ENCODE measurements at places on chromosomes 16 and 17. TPM values are rescaled to one million over a fixed set of nuclear protein-coding genes. Genes with fewer than 3 reads are reported as not detected.

The TCAP gene
- 1.1 TPM for total RNA-seq

The DNAI2 gene
- 0.25 TPM for total RNA-seq

The KRT28 gene
- total RNA-seq = not detected

The KRTAP17-1 gene
- total RNA-seq = not detected

The SEC14L5 gene
- not detected for total RNA-seq

The CA7 gene
- not detected for total RNA-seq

The MYO15A gene
- total RNA-seq = 0.31 TPM

The SLC5A11 gene
- not detected for total RNA-seq

The TNP2 gene
- total RNA-seq = not detected

The GRAP gene
- total RNA-seq = 8.1 TPM

The SLC47A1 gene
- 0.30 TPM for total RNA-seq

The MYO1D gene
- 6.7 TPM for total RNA-seq

The ITGAD gene
- total RNA-seq = not detected

The TIGD7 gene
- total RNA-seq = 3.8 TPM

The ITGAL gene
- total RNA-seq = 83.8 TPM

The PRCD gene
- not detected for total RNA-seq

The TAOK1 gene
- total RNA-seq = 21.9 TPM

The CBLN1 gene
- not detected for total RNA-seq

The C17orf100 gene
- total RNA-seq = 0.99 TPM

The TSPOAP1 gene
- 18.5 TPM for total RNA-seq

The TSR1 gene
- total RNA-seq = 51.1 TPM

The OR2C1 gene
- not detected for total RNA-seq

The NPIPB6 gene
- 2.0 TPM for total RNA-seq

The ADGRG3 gene
- total RNA-seq = not detected

The CCL11 gene
- total RNA-seq = not detected

The MYH2 gene
- not detected for total RNA-seq

The RAB37 gene
- total RNA-seq = 2.1 TPM

The CHP2 gene
- not detected for total RNA-seq

The FLOT2 gene
- 66.0 TPM for total RNA-seq

The RAI1 gene
- 9.2 TPM for total RNA-seq

The PHOSPHO1 gene
- not detected for total RNA-seq

The NTN1 gene
- total RNA-seq = 0.31 TPM

The CAPNS2 gene
- total RNA-seq = not detected

The KIF18B gene
- 55.4 TPM for total RNA-seq

The ZP2 gene
- not detected for total RNA-seq

The BCL6B gene
- 0.74 TPM for total RNA-seq

The ASPHD1 gene
- 1.7 TPM for total RNA-seq

The DHRS7C gene
- total RNA-seq = not detected

The ATAD5 gene
- 33.3 TPM for total RNA-seq

The NLRC3 gene
- 14.4 TPM for total RNA-seq

The ABCA3 gene
- 2.6 TPM for total RNA-seq

The TMEM114 gene
- total RNA-seq = not detected

Data from activated naive CD4-positive, alpha-beta T cell treated with anti-CD3 and anti-CD28 coated beads for 36 hours (primary cell).